Vagina (tissue), 2 donors: ENCODE measurements at places on chromosomes 13 and 19.

DNA sequence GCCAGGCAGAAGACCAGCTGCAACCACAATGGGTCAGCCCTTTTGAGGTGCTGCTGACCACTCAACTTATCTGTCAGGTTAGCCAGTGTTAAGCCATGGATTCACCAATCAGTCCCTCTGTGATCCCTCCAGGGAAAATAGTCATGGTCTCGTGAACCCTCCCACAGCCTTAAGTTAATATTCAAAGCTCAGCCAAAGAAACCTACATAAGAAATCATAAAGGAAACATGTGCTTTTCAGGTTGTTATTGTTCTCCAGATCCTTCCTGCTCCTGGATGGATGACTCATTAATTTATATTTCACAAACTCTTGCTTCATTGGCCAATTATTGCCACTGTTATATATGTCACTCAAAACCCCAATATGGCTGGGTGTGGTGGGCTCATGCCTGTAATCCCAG, 161.9 kb downstream of the B3GLCT start:
- DNase-seq = no peak

DNA sequence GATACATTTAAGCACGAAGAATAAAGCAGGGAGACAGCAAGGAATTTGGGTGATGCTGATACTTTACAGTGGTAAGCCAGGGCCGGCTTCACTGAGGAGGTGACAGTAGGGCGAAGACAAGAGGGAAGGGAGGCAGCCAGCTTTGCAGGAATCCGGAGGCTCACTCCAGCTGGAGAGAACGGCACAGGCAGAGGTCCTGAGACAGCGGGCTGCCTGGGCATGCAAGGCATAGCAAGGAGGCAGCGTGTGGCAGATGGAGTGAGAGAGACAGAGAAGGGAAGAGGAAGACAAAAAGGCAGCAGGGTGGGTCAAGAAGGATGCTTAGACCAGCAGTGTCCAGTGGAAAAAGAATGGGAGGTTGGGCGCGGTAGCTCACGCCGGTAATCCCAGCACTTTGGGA, 83.2 kb upstream of the WASF3 start:
- DNase-seq = peak; percentile 27

GRCh38 chr19:55633861-55634260, 6.9 kb upstream of the ZNF580 start:
- DNase-seq = no peak

DNA sequence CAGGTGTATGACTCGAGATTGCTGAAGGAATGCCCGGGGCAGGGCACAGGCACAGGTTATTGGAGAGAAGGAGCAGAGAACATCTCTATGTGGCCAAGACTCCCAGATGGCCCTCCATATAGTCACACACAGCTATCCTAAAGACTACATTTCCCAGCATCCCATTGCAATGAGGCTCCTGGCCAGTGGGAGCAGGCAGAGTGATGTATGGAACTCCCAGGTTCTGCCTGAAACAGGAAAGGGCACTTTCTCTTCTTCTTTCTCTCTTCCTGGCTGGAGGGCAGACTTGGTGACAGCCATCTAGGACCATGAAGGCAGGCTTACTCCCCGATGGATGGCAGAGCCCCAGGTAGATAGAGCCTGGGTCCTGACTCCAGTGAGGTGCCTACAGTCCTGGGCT, 13.5 kb downstream of the PPP1R13L start:
- DNase-seq = no peak

- DNase-seq = no peak
Observed at GRCh38 chr19:15464394-15465385, at the start of gene RASAL3. RASAL3 (minus strand) TSS chr19:15464544; CDS start chr19:15464358, 186 bp downstream.

DNA sequence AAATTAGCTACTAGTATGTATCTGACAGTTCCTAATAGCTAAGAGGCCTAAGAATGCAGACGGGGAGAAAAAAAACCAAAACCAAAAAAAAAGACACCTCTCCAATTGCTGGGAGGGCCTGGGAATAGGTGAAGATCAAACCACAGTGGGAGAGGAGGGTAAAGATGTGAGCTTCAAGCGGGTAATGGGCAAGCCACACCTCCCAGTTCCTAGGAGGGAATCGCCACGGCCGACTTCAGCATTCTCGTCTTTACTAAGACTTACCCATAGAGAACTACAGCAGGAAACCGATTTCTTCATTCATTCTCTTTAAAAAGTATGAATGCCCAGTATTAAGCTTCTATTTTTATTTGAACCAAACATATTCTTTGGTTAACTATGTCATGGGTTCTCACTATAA, 5.6 kb upstream of the EEF1AKMT1 start:
- DNase-seq = no peak

- no peak for DNase-seq
Observed at GRCh38 chr13:93529961-93530360, 303.4 kb downstream of the GPC6 start.

- no peak for DNase-seq
Observed at GRCh38 chr19:1079566-1080111, 12.7 kb downstream of the ARHGAP45 start.

DNA sequence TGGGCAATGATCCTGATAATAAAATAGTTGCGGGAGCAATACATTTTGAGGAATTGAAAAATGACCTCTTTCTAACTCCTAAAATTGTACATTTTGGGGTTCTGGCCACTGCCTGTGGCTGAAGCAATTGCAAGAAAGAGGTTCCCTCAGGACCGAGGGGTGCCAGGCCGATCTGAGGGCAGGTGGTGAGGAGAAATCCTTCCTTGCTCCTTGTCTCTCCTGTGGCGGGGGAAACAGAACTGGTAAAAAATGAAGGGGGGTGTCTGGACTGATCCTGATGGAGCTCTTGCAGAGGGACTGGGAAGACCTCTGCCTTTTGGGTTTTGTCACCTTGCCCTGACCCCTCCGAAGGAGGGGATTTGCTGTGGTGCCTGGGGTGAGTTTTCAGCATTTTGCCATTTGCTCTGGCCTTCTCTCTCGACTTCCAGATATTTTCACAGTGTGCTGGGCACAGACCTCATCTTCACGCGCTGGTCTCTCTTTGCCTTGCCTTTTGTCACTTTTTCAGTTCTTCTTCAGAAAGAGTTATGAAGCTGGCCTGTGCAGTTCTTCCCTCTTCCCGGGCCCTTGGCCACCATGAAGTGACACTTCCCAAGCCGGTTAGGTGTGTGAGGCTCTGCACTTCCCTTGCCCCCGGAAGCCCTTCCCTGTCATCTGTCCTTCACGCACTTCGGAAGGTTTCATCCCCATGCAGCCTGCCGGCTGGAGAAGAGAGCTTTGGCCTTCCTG, 22.2 kb downstream of the NFIX start:
- DNase-seq = no peak

- DNase-seq = no peak
Observed at GRCh38 chr13:102170305-102170704, 231.5 kb downstream of the FGF14 start.
